ENCODE measurements at places on chromosomes 5 and 9. TPM values are rescaled to one million over a fixed set of nuclear protein-coding genes. Genes with fewer than 3 reads are reported as not detected.

The ARL14EPL gene
- 0.12 TPM for polyA plus RNA-seq

The IGFBPL1 gene
- 3.0 TPM for polyA plus RNA-seq

The PHF24 gene
- polyA plus RNA-seq: not detected

The GFI1B gene
- polyA plus RNA-seq: not detected

The SPRY4 gene
- 3.3 TPM for polyA plus RNA-seq

The CARTPT gene
- not detected for polyA plus RNA-seq

The NR2F1 gene
- 6.3 TPM for polyA plus RNA-seq

The TMOD1 gene
- polyA plus RNA-seq: 0.80 TPM

The MYMK gene
- polyA plus RNA-seq: not detected

The BASP1 gene
- polyA plus RNA-seq: 414 TPM

The SPAAR gene
- not detected for polyA plus RNA-seq

The PRR16 gene
- polyA plus RNA-seq: 0.05 TPM

The OR2S2 gene
- polyA plus RNA-seq: not detected

The KCNV2 gene
- polyA plus RNA-seq: not detected
